Eye (tissue), 1 donor: ENCODE measurements at places on chromosomes 2 and 18.

DNA sequence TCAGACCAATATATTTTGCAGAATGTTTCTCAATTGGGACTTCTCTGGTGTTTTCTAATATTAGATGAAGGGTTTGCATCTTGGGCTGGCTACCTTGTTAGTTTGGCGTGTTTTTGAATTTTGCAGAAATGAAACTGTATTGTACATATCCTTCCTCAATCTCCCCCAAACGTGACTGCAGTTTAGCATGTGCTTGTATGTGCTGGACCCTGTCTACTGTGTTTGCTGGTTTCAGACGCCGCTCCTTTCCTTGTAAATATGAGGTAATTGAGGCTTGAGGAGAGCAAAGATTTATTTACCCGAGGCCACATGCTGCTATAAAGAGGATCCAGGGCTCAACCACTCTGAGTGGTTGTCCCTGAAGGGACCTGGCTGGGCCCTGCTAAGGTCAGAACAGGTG is 57.2 kb downstream of the NGEF start:
- DNase-seq = no peak

- DNase-seq = no peak
Observed at GRCh38 chr18:70116949-70117348, 88.5 kb downstream of the RTTN start.

- no peak for DNase-seq
Observed at GRCh38 chr2:11663427-11663826, 6.6 kb downstream of the NTSR2 start.

GRCh38 chr2:102848366-102848839 is 86.6 kb downstream of the TMEM182 start:
- peak; percentile 91 for DNase-seq

DNA sequence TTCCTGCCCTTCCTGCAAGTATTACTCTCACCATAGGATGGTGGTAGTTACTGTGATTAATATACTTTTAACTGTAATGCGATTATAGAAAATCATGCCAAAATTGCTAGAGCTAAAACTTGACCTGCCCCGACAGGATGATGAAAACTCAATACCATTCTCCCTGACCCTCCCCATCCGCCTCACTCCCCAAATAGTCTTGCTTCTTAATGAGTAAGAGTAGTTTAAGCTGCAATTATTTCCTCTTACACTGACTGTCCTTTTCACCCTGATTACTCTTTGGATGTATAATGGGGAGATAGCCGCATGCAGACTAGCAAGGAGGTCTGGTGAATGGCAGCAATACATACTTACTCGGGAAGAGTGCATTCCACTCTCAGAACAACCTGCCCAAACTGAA is 269.6 kb upstream of the SIX3 start:
- DNase-seq = peak; percentile 54

DNA sequence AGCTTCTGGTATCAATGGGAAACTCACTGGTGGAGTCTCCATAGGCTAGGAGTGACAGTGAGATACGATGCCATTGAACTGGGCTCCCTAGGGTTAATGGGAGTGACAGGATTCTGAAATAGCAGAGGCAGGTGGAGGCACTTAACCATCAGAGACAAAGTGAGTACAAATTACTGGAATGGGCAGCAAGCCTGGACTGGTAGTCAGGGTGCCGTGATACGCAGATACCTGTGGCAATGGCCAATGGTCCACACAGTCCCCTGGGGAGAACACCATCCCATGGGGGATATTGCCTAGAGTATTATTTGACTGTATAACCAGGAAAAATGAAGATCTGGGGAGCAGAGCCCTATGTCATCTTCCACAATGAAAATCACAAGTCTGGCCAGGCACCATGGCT is 17.3 kb downstream of the CHCHD5 start:
- DNase-seq = no peak

DNA sequence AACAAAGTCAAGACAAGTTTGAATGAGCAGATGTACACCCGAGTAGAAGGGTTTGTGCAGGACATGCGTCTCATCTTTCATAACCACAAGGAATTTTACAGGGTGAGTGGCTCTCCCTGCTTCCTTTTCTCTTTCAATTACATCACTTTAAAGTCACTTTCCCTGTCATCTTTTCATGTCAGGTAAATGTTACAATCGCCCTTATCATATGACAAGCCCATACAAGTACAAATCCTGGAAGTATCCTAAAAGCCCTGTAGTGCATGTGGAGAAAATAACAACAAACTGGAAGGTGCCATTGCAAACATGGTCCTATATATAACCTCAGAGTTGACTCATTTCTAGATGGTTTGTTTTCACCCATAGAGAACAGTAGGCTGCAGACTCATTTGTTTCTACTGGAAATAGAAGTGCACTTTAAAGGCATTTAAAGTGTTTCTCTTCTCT is 126.0 kb downstream of the SP100 start:
- DNase-seq = peak; percentile 1

- no peak for DNase-seq
Observed at GRCh38 chr2:69166812-69167468, 154.0 kb downstream of the ANTXR1 start.

DNA sequence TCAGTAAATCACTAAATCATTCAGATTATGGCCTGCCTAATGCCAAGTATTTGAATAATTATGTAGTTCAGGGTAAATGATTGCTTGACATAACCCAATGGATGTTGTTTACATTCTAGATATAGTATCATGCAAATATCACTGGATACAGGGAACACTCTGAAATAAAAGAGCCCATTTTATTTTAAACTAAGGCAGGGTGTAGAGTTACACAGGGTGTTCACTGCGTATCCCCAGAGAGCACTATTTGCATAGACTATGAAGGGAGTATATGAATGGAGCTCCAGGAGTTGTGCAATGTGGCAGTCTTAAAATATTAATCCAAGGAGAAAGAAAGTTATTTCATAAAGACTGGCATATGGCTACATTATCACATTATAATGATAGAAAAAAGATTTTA is 701.1 kb upstream of the KLHL29 start:
- no peak for DNase-seq

GRCh38 chr18:68034296-68034695 is 517.8 kb upstream of the DSEL start:
- peak; percentile 18 for DNase-seq

DNA sequence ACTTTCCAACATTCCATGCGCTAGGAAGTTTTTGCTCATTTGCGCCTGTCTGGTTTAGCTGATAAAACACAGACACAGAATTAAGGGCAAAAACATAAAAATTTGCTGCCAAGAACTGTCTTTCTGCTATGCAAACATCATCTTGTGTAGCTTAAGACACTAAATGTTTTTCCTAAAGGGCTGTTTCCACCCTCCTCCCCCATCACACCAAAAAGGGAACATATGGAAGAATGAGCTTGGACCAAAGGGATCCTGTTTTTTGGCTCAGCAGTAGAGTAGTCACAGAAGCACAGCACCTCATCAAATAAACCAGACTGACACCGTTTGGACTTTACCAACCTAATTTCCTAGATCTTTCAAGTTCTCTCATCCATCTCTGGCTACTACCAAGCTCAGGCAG is 210.1 kb downstream of the ZNF521 start:
- DNase-seq = peak; percentile 45

- no peak for DNase-seq
Observed at GRCh38 chr18:62758591-62758990, 43.2 kb downstream of the PHLPP1 start.

DNA sequence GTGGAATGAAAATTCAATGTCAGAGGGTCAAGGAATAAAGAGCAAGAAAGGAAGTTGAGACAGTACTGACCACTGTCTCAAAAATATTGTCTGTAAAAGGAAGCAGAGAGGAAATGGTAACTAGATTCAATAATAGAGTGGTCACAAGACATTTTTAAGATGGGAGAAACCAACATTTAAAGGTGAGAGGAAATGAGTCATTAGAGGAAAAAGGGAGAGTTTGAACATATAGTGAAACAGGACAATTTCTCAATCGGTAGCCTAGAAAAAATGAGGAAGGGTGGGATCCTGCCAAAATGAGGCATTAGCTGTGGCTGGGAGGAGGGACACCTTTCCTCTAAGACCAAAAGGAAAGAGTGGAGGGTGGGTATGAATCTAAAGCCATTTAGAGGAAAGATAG is 288.5 kb downstream of the SP3 start:
- DNase-seq = no peak

DNA sequence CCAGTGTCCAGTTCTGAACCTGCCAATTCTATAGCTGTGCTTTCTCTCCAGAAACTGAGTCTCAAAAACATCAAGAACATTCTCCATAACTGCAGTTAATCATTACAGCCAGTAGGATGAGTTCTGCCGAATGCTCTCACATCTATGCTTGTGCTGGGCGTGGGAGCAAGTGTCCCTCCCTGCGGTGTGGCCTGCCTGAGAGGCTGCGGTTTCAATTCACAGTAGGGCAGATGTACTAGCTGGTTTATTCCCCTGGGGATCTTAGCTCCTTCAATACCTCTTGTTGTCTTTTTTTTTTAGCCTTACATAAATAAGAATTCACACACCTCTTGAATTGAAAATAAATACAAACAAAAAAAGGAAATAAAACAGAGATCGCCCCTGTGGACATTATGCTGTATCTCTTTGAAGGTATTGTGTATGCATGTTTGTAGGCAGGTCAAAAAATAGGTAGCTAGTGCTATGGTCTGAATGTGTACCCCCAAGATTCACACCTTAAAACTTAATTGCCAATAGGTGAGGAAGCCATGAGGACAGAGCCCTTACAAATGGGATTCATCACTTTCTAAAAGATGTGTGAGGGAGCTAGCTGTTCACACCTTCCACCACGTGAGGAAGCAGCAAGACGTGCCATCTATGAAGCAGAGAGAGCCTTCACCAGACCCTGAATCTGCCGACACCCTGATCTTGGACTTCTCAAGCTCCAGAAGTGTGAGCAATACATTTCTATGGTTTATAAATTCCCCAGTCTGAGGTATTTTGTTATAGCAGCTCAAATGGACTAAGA is 74.3 kb downstream of the BCL2L11 start:
- no peak for DNase-seq

DNA sequence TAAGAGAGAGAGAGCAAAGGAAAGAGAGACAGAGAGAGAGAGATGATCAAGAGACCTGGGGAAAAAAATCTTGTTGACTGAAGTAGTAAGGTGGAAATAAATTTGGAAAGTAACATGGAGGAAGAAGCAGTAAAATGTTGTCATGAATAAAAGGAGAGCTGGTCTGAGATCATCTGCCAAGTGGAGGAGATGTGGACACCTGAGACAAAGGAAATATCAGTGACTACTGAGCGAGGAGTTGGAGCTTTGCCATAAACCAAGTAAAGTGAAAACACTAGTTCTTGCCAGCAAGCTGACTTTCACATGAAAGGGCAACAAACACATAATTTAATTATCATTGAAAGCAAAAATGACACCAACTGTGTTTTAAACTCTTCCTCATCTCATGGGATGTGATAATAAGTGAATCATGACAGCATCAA is 49.0 kb upstream of the DSG1 start:
- no peak for DNase-seq

GRCh38 chr18:76488190-76488589 is 6.9 kb downstream of the ZNF516 start:
- peak; percentile 33 for DNase-seq

DNA sequence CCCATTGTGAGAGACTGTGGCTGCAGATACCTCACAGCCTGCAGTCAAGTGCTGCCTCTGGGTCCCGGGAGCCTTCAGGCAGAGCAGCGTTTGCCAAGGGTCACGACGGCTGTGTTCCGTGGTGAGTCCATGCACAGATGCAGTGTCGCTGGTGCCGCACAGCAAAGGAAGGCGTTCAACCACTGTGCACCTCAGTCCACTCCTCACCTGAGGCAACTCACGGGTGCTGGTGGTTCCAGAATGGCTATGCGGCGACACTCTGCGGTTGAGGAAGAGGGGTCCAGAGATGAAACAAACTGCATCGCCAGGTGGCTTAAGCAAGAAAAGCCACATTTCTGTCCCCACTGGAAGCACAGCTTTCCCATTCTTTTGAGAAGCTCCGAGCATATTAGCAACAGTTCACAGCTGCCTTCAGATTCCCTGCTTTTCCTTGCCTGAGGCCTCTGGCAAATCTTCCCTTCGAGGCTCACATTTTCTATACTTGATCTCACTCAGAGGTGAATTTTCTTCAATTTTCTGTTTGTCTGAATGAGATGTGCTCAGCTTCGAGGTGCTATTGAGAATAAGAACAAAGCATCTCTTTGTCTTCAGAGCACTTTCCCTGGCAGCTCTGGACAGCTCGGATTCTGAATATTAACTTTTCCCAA is 208.8 kb upstream of the TWIST2 start:
- no peak for DNase-seq

GRCh38 chr18:80133124-80133523 is 24.1 kb downstream of the ADNP2 start:
- no peak for DNase-seq

GRCh38 chr18:77671456-77672167 is 422.0 kb downstream of the GALR1 start:
- DNase-seq = peak; percentile 61

- no peak for DNase-seq
Observed at GRCh38 chr2:67865917-67866316, 196.9 kb downstream of the C1D start.

- peak; percentile 5 for DNase-seq
Observed at GRCh38 chr2:132975193-132976105, 305.4 kb upstream of the LYPD1 start.

DNA sequence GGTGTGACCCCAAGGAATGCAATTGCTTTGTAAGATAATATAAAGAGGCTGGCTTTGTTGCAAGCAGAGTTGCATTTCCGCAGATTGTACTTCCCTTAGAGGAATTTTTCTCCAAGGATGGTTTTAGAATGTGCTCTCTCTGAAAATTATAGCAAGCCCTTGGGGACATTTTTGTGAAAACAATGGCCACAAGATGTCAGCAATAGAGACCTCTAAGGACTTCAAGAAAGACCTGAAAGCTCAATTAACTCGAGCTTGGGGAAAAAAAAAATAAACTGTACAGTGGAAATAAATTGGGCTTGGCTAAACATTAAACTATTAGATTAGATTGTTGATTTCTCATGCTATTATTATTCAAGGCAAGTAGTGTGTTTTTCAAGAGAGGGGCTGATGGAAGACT is 81.3 kb upstream of the KYNU start:
- DNase-seq = peak; percentile 22
